Activated CD4-positive, alpha-beta memory T cell treated with anti-CD3 and anti-CD28 coated beads, Interleukin-2, amount 10 ng/mL, durations not matched to agents 7 days and 5 days (primary cell): ENCODE measurements at places on chromosomes 16 and 17. TPM values are rescaled to one million over a fixed set of nuclear protein-coding genes. Genes with fewer than 3 reads are reported as not detected.

Gene NHLRC4
- total RNA-seq: 2.6 TPM

Gene ENGASE
- total RNA-seq: 28.5 TPM

Gene CCL17
- total RNA-seq: not detected

Gene CCL2
- not detected for total RNA-seq

Gene SPIRE2
- total RNA-seq: 1.8 TPM

Gene FBXL16
- total RNA-seq: 34.6 TPM

Gene C16orf95
- total RNA-seq: 9.6 TPM

DNA sequence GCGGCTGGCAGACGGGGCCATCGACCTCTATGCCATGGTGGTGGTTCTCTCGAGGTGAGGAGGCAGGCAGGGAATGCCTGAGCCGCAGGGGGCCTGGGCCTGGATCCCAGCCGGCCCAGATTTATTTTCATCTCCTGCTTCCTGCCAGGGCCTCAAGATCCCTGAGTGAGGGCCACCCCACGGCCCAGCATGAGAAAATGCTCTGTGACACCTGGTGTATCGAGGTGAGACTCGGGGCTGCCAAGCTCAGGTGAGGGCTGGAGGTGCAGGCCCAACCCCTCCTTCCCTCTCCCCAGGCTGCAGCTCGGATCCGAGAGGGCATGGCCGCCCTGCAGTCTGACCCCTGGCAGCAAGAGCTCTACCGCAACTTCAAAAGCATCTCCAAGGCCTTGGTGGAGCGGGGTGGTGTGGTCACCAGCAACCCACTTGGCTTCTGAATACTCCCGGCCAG, 4.9 kb downstream of the ACADVL start:
- DNase-seq: no peak
- H3K27me3 ChIP-seq: no peaks in the 10 kb centered on the region
- peaks cover 68% of the 10 kb centered on the region for H3K36me3 ChIP-seq
- H3K27ac ChIP-seq: no peak overlapping the region
- H3K4me1 ChIP-seq: peaks cover 21% of the 10 kb centered on the region
- no peak overlapping the region for H3K4me3 ChIP-seq

DNA sequence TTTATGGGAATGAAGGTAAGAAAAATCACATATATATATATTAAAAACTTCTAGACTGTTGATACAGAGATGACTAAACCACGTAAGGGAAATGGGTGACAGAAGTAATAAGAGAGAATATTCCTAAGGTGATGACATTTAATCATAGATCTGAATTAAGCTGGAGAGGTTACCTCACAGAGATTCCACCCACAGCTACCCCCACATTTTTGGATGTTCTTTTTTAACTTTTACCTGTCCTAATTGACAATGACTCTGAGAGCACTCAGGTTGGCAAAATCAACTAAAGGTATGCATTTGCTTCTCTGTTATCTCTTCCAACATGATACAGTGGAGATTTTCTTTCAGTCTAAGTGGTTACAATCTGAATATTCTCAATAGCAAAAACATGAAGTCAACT, 1280.6 kb downstream of the CDH11 start:
- H3K27ac ChIP-seq: no peak overlapping the region
- no peaks in the 10 kb centered on the region for H3K4me1 ChIP-seq
- DNase-seq: no peak
- no peaks in the 10 kb centered on the region for H3K27me3 ChIP-seq
- no peaks in the 10 kb centered on the region for H3K36me3 ChIP-seq

- no peaks in the 10 kb centered on the region for H3K4me1 ChIP-seq
- H3K4me3 ChIP-seq: no peak overlapping the region
- no peak for DNase-seq
- no peak overlapping the region for H3K27ac ChIP-seq
Observed at GRCh38 chr17:1697681-1698080, 12.5 kb downstream of the TLCD2 start.

DNA sequence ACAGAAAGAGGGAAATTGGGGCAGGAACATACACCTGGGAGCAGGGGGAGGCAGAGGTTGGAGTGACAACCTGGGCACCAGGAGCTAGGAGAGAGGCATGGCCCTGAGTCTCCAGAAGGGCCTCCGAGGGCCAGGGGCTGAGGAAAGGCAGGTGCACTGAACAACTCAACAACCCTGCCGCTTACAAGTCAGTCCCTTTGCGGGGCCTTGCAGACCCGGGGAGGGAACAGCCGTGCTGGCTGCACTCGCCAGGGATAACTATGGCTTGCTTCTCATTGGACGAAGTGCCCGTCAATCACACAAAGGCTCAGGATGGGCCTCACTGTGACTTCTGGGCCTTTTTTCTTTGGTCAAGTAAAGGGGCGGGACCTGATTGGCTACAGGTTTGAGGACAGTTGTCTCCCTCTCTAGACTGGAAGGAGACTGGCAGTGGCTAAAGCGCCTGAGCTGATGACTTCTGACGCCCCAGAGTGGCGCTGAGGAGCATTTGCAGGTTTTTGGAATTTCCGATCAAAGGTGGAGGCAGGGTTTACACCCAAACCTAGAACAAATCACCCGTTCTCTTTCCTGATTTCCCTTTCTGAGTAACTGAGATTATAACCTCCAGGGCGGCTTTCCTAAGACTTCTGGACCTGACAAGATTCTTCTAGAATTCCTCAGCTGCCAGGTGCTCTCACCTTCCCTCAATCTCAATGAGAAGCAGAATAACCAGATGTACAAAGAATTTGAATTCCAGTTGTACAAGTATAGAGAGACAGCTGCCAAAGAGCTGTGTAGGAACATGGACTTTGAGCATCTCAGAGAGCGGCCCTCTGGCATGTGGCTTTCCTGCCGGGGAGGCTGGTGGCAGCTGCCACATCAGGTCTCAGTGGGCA, 27.6 kb upstream of the ST6GALNAC2 start:
- DNase-seq: no peak
- H3K4me3 ChIP-seq: no peak overlapping the region
- H3K4me1 ChIP-seq: peaks cover 2% of the 10 kb centered on the region
- no peaks in the 10 kb centered on the region for H3K36me3 ChIP-seq
- peaks cover 2% of the 10 kb centered on the region for H3K27me3 ChIP-seq

- no peak within 1 kb of the TSS for H3K27ac ChIP-seq
- H3K4me1 ChIP-seq: peaks cover 4% of the 10 kb centered on the region
- no peak within 1 kb of the TSS for H3K4me3 ChIP-seq
Observed at GRCh38 chr16:81238296-81239011, at the start of gene BCO1. TSS of gene BCO1 (plus strand) at chr16:81238689. CDS start at chr16:81238909, 220 bp downstream.

- H3K27ac ChIP-seq: no peak overlapping the region
- no peak overlapping the region for H3K4me3 ChIP-seq
- H3K27me3 ChIP-seq: no peaks in the 10 kb centered on the region
- no peaks in the 10 kb centered on the region for H3K4me1 ChIP-seq
Observed at GRCh38 chr17:70862295-70862694, 693.0 kb downstream of the KCNJ2 start.

DNA sequence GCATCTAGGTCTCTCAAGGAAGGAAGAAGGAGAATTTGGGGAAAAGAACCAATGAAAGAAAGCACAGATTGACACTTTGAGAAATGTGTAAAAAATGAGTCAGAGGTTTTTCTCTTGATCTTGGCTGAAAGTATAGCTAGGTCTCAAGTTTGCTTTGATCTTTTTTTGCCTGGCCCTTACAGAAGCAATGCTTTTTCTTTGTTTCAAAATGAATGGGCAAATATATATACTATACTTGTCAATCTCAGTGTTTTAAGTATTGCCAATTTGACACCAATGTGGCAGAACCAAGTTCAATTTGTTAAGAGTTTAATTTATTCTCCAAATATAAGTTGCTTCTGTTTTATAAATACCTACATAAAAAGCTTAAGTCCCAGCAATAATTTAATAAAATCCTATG, 119.6 kb downstream of the PPM1E start:
- H3K36me3 ChIP-seq: no peaks in the 10 kb centered on the region
- no peak for DNase-seq
- H3K4me3 ChIP-seq: no peak overlapping the region
- H3K4me1 ChIP-seq: no peaks in the 10 kb centered on the region
- peaks cover 8% of the 10 kb centered on the region for H3K27me3 ChIP-seq

DNA sequence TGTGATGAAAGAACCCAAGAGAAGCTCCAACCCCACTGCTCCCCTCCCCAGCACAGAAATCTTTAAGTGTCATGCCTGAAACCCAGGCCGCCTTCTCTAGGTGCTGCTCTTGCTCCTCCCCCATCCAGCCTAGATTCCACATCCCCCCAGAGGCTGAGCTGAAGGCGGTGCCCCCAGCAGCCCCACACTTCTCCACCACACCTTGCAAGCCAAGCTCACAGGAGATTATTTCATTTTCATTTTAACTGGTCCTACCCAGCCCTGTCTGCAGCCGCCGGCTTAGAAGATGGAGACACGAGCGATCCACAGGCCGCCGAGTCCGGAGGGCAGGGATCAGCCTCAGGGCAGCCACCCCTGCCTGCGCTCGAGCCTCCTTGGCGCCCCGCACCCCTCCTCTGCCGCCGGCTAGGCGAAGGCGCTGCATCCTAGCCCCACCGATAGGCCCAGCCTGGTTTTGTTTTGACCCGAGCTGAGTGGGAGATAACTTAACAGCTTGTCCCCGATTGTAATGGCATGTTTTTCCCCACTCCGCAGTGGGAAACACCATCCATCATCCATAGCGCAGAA, 125.3 kb downstream of the RBFOX3 start:
- H3K27ac ChIP-seq: no peak overlapping the region
- no peaks in the 10 kb centered on the region for H3K36me3 ChIP-seq
- DNase-seq: no peak
- peaks cover 19% of the 10 kb centered on the region for H3K27me3 ChIP-seq
- no peak overlapping the region for H3K4me3 ChIP-seq
- no peaks in the 10 kb centered on the region for H3K4me1 ChIP-seq

DNA sequence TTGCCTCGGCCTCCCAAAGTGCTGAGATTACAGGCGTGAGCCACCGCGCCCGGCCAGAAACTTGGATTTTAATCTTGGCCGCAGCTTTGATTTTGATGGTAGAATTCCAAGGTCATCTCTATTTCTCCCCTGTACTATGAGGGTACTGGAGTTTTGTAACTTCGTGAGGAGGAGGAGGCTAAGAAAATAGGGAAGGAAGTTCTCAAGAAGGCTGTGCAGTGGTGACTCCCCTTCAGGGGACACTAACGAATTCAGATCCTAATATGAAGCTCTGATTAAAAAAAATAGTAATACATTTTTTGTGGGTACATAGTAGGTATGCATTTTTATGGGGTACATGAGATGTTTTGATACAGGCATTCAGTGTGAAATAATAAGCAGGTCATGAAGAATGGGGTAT, 55.9 kb downstream of the LDHD start:
- DNase-seq: no peak
- H3K4me1 ChIP-seq: peaks cover 24% of the 10 kb centered on the region
- no peaks in the 10 kb centered on the region for H3K27me3 ChIP-seq
- H3K4me3 ChIP-seq: no peak overlapping the region

DNA sequence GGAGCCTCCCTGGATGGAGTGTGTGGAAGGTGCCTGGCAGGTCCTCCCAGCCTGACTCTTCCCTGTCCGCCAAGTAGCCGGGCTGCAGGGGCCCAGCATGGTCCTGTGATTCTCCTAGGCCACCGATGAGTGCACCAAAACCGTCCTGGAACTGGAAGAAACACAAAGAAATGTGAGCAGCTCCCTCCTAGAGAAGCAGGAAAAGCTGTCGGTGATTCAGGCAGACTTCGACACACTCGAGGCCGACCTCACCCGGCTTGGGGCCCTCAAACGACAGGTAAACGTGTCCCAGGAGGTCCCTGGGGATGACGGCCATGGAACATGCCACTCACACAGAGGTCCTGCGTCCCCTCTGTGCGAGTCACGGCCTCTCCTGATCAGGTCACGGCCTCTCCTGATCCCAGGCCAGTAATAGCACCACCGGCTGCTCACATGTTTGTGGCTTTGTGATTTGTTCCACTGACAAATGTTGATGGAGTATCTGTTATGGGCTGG, 4.2 kb upstream of the GAA start:
- no peak overlapping the region for H3K4me3 ChIP-seq
- peaks cover 7% of the 10 kb centered on the region for H3K27me3 ChIP-seq
- no peak for DNase-seq
- H3K4me1 ChIP-seq: peaks cover 21% of the 10 kb centered on the region
- H3K27ac ChIP-seq: no peak overlapping the region
- H3K36me3 ChIP-seq: no peaks in the 10 kb centered on the region
